ENCODE measurements at places on chromosomes 6 and 20.

DNA sequence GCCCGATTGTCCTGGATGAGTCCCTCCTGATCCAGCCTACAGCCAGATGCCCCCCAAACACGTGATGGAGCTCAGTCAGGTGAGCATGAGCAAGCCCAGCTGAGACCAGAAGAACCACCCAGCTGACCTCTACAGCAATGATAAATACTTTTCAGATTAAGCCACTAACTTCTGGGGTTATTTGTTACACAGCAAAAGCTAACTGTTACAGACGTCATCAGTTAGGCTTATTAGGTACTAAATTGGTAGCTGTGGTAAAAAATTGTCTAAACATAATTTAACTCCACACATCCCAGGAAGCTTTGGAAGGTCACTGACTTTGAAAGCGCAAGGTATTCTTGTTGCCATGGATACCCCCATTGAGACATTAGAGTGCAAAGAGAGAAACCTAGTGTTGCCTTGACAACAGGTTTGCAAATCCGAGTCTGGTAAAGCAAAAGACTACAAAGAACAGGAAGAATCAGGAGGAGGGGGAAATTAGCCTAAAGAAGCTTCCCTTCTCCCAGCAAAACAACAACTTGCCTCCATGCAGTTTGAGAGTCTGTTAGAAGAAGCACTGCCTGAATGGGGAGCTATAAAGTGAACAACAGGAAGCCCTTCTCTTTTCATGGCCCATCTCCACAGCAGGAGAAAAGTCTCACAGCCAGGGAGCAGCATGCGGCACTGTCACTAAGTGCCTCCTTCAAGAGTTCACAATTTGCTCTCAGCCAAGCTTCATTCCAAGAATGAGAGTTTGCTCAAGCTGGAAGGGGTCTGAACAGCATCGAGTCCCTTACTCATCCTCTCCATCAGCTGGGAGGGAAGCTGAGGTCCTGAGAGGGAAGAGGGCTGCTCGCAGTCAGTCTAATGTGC lies 41.7 kb upstream of the ZNF831 start:
- DNase-seq = peak; percentile 29

DNA sequence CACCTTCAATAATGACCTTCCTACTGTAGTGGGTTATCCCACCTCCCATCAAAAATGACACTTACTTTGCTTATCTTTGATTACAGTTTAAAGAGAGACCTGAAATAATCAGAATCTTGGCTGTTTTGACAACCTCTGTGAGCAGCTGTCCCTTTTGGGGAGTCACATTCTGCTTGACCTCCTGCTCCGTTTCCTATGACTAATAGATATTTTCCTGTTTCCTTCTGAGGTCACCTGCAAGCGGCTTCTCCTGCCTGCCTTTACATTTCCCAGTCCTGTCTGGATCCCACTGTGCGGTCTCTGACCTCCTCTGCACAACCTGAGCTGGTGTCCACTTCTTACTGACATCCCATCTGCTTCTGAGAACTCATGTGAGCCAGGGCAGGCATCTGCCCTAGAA lies 54.2 kb downstream of the TRAM2 start:
- DNase-seq = no peak

DNA sequence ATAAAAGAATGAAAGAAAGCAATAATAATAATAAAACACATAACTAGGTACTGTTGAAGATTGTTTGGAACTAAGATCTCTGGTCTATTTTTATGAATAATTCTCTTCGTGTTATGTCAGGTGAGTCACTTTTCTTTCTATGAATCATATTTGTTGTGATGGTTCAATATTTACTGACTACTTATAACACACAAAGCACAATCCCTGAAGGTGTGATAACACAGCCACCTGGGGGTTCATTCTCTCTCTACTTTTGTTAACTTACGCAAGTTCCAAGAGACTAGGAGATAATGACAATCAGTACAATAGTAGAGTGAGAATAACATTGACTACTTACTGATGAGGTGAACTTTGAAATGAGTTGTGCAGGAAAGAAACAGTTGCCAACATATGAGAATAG lies 149.9 kb downstream of the IBTK start:
- no peak for DNase-seq

DNA sequence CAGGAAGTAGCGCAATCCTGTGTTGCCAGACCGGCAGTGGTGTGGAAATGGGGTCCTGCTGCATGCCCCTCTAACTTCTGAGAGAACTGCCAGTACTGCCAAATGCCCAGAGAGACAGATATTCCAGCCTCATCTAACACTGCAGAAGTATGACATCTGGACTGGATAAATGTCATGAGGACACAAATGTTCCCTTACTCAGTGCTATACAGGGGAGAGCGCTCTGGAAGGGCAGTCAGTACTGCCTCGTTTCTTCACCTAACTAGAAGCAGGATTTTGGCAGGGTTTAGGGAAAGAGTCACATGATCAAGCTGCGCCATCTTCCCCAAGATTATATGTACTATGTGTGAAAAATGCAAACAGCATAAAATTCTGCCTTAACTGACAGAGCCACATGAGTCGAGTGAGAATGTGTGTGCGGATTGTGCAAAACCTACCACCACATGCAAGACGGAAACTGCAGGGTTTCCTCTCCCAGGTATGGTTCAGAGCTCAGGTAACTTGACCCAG lies 59.7 kb downstream of the B4GALT5 start:
- DNase-seq = no peak

All from activated naive CD8-positive, alpha-beta T cell treated with anti-CD3 and anti-CD28 coated beads, Interleukin-2, amount 50 U/mL, for 24 hours (primary cell).